Epithelial cell of esophagus (primary cell): ENCODE measurements at places on chromosomes 6 and 20.

- DNase-seq, result no peak
Measured at GRCh38 chr6:40692337-40692736, 105.2 kb upstream of the LRFN2 start.

GRCh38 chr6:13253272-13253671 lies 75.1 kb downstream of the TBC1D7 start:
- no peak for DNase-seq

DNA sequence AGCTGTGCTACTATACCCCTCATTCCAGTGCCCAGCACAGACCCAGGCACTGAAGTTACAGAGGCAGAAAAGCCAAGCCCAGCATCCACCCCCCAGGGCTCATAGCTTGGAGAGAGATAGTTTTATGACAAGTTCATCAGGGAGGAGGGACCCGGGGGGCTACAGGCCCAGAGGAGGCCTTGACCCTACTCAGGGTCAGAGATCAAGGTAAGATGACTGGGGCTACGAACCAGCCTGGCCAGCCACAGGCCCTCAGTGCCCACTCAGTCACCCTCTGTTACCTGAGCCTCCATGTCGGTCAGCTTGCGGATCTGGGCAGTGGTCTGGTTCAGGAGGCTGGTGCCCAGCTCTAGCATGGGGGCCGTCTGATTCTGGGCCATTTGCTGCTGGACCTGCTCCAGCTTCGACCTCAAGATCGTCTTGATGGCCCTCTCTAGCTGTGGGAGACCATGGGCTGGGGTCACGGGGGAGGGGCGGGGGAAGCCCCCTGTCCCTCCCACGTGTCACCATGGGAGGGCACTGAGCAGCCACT lies 26.1 kb downstream of the ANGPT4 start:
- DNase-seq, result no peak

- DNase-seq, result peak; percentile 97
Measured at GRCh38 chr20:10654630-10655029, 19.2 kb downstream of the JAG1 start.

DNA sequence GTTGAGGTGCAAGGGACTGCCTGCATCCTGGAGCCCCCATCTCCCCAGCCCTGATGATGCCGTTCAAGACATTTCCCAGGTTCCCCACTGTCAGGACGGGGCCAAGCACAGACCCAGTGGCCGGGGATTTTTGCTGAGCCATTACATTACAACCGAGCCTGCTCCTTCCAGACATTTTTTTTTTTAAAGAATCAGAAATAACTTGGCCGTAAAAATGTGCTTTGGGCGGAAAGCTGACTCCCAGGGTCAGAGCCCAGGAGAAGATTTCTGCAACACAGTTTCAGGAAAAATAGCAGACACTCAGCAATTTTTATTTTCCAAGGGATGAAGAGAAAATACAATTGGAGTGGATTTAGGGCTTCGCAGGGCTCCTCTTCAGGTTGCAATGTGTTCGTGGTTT lies 87.9 kb downstream of the LRFN2 start:
- no peak for DNase-seq

DNA sequence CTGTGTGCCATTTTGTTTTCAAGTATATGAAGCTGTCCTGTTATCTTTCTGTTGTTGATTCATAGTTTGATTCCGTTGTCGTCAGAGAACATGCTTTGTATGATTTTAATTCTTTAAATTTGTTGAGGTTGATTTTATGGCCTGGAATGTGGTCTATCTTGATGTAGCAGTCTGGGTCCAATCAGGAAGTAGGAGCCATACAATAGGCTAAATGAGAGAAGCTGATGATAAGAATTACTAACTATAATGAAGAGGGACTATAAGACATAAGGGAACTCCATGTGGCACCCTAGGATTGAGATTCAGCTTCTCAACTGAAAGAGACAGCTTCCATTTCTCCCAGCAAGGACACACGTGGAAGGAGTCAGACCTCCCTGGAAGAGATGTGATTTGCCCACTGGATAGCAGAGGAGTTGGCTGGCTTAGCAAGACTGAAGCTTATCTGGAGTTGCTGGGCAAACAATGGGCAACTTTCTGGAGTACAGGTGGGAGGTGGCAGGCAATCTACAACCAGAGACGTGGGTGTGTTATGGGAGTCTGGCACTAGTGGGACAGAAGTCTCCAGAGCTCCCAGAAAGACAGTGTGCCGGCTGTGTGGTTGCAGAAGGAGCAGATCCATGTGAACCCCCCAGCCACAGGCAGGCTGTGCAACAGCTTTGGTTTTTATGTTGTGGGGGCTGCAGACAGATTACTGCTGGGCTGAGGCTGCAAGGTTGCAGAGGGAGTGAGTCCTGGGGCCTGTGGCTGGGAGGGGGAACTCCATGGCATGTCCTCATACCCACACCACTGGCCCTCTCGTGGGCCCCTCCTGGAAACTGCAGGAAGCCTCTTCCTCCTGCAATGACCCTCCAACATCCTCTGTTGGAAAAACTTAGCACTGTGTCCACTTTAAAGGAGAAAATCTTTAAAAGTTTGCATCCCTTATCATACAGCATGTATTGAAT lies 7.1 kb downstream of the ZNF831 start:
- DNase-seq, result no peak

- no peak for DNase-seq
Measured at GRCh38 chr6:157368359-157369049, 12.5 kb upstream of the ZDHHC14 start.
